ENCODE measurements at places on chromosomes 7 and 10.

DNA sequence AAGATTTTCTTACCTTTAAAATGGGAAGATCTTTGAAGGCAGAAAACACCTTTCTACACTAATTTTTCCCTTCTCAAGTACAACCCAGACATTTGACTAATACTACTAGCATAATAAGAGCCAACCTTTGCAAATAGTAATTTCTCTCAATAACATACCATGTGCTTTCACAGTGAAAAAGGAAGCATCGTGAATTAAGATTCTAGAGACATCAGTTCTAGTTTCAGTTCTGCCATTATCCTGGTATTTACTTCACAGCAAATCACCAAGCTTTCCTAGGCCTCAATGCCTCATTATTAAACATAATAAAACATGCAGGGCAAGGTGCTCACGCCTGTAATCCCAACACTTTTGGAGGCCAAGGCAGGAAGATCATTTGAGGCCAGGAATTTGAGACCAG lies 24.9 kb downstream of the GSAP start:
- no peak for DNase-seq

DNA sequence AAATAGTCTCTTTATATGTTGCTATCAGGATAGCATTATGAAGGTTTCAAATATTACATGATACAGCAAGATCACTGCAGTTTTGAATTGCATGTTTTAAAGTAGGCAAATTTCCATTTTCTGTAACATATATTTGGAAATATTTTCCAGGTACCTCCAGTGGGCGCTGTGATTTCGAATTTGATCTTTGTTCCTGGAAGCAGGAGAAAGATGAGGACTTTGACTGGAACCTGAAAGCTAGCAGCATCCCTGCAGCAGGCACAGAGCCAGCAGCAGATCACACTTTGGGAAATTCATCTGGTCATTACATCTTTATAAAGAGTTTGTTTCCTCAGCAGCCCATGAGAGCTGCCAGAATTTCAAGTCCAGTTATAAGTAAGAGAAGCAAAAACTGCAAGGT lies 299.0 kb downstream of the MALRD1 start:
- DNase-seq, result no peak

DNA sequence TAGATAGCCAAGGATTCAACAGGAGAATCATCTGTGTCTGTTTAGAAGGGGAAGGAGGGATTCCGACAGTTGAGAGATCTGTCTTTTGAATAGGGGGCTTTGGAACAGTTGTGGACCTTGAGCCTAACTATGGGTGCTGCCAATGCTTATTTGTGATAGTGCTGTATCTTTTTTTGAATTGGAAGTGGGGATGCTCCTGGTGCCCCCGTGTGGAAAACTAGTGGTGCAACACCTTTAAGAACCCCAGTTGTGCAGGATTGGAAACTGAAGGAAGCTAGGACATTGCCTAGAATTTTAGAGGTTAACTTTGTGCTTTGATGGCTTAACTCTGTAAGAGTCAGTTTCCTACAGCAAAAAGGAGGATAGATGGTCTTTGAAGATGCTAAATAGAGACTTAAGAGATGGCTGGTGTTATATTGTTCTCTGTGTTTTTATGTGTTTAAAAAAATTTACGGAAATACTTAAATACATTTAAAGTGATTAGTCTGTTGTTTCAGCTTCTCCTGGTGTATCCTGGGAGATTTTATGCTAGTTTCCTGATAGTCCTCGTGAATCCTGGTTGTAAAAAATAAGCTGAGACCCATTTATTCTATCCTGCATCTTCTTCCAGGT lies 69.3 kb downstream of the AP3M1 start:
- peak; percentile 44 for DNase-seq

GRCh38 chr7:20777377-20778062 lies 9.2 kb downstream of the SP8 start:
- DNase-seq, result no peak

DNA sequence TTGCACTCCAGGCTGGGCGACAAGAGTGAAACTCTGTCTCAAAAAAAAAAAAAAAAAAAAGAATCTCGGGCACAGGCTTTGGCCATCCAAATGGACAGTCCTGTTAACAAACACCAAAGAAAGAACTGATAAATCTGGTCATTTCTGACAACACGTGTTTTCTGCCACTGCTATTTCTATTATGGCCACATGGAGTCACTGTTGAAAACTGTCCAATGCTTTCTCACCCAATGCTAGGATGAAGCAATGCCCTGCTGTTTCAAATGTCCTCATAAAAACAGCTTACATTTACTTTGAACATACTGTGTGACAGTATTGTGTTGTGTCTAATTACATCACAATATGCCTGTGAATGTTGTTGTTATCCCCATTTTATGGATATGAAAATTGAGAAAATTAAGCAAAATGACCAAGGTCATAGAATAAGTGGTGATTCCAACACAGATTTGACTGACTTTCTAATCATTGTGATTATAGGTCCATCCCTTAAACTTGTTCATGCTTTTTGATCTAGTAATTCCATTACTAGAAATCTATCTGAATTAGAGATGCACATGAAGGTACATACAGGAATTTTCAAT lies 19.9 kb upstream of the MAP3K8 start:
- DNase-seq, result peak; percentile 36

DNA sequence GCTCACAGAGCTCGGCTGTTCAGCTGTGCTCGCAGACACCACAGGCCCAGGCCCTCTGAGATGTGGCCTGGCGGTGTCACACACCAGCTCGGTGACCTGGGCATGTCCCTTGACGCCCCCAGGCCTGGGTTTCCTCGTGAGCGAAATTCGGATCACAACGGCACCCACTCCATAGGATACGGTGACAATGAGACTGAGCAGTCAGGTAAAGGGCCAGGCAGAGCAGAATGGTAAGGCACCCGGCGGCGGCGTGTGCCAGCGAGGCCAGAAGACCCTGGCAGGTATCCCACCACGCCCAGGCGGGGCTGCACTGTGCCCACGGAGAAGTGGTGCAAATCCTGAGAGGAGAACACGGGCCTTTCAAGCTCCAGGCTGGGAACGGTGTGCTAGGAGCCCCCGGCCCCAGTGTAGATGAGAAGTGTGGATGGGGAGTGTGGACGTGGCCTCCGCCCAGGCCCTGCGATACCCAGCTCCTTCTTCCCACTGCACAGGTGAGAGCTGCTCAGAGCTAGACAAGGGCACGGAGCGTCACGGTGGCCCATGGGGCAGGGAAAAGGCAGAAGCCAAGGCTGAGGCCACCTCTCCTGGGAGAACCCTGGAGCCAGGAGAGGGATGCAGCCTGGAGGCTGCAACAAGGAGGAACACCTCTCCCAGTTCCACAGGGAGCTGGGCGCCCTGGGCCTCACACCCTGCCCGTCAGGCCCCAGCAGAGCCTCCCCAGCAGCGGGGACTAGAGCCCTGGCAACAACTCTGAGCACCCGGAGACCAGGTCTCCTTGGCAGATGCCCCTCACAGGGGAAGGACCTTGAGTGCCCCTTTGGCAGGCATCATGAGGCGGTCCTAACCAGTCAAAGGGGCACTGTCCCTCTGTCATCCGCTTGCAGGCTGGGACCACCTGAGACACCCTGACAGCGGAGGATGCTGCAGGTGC lies 219.1 kb downstream of the MAD1L1 start:
- DNase-seq, result no peak

GRCh38 chr7:131424219-131424822 lies 96.6 kb downstream of the MKLN1 start:
- peak; percentile 79 for DNase-seq

GRCh38 chr10:89520706-89521105 lies 14.7 kb downstream of the SLC16A12 start:
- no peak for DNase-seq

DNA sequence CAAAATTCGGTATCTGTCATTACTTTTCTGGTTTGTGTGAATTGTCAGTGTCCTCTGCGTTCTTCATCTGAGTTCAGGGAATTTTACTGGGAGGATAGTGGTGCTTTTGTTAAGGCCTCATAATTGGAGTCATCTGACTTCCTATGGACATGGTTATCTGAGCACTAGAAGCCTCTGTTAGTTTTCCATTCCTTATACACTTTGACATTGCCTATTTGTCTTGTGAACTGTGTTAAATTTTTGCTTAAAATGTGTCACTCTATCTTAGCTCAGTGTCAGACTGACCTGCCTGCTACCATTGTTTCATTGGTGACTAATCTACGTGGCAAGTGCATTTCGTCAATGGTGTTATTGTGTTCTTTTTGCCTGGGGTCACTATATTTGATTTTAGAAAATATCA lies 253.3 kb downstream of the SEMA3A start:
- no peak for DNase-seq

- no peak for DNase-seq
Measured at GRCh38 chr7:80277434-80278427, 143.1 kb downstream of the GNAI1 start.

DNA sequence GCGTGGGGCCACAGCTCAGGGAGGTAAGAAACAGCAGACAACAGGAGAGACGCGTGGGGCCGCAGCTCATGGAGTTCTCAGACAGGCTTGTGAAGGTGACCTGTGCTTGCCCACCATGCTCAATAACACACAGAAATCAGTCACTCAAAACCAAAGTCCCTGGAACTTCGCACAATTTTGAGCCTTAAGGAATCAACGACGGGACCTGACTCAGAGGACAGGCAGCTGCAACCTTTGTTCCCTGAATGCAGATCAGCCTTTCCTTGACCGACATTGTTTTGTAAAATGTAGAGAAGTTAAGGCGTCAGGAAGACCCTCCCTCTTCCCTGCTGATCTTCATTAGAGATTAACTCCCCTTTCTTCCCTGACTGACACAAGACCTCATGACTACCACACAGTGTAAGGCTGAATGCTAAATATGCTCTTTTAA lies 8.5 kb upstream of the KNDC1 start:
- no peak for DNase-seq

DNA sequence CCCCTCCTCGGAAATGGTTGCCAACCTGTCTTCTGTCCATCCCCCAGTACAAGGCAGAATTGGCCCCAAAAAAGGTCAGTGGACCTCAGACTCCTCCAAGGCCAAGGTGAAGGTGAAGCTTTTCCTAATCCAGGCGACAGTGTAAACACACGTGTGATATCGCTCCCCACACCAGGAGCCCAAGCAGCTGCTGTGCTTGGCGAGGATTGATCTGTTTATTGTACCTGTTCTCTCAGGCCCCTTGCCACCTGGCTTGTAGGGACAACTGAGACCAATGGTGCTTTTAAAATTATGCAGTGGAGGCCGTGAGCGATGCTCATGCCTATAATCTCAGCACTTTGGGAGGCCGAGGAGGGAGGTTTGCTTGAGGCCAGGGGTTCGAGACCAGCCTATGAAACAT lies 66.1 kb upstream of the GTF2IRD1 start:
- no peak for DNase-seq

DNA sequence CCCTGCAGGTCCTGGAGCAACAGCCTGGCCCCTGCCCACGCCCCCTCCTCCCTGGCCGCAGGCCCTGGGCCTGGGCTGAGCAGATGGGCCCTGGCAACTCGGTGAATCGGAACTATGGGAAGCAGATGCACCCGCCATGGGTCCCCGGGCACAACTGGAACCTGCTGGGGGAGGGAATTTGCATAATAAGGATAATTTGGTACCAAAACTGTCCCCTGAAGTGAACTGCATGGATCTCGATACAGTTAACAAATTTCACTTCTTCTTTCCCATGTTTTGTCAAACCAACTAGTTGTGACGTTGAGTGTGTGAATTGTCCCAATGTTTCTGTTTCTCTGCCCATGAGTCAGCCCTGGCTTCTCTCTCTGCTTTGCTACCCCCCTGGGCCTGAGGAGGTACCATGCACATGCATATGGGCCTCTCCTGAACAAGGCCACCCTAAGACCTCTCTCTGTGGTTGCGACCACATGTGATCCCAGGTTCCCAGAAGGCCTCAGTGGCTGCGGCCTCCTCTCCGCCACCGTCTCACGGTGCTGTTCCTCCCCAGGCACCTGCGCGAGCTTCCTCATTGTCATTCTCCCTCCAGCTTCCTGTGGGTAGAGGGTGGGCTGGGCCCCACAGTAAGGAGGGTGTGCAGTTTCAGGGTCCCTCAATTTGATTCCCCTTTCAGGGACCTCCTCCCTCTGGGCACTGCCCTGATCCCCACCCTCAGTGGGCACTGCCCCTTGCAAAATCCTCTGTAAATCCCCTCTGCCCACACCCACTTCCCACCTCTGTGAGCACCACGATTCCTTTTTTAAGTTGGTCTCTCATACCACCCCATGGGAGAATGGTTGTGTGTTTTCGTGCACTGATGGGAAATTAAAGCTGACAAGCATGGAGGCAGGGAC lies 40.0 kb downstream of the FIGNL1 start:
- DNase-seq, result no peak

DNA sequence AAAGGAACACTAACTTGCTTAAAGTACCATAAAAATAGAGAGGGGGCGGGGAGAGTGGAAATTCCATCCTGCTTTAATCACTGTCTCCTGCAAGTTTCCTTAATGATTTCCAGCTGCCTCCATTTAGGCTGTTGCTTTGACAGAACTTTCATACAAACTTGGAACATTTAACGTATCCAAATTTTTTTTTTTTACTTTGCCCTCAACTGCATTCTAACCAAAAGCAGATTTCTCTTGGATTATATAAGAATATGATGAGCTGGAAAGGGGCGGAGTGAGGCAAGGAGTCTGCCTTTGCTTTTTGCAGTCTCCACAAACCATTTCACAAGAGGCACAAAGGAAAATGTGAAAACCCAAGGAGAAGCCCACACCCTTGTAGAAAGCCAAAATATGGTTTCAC lies 46.6 kb upstream of the COL1A2 start:
- DNase-seq, result no peak

DNA sequence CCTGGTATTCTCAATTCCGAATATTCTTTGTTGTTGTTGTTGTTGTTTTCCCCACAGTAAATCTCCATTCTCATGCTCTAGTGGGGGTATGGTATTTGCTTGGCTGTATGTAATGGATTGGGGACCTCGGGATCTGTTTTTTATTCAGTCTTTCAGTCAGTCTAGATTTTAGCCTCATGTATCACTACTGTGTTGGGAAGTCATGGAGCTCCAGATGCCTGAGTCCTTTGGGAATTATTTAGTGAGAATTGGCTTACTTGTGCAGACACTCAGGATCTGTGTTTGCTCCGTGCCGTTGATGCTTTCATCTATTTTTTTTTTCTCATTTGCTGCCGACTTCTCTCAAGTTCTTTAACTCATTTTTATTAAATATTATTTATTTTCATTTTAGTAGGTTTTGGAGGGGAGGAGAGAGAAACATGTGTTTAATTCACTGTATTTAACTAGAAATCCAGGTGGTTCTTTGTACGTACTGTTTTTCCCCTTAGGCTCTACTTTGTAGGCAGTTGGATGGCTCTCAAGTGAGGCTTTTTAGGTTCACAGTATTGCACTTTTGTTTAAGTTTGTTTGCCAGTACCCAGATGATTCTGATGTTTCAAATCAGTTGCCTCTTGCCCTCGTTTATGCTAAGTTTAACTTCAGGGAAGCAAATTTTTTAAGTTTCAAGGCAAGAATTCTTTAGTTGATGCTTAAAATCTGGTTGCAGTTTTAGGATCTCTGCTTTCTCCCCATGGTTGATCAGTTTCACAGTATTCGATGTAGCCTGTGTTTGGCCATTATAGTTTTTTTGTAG lies 36.9 kb downstream of the ZNRF2 start:
- DNase-seq, result no peak

Data from midbrain (tissue), 1 donor.